Renal pelvis (tissue), 12 donors: ENCODE measurements at places on chromosomes 6 and 20. TPM values are rescaled to one million over a fixed set of nuclear protein-coding genes. Genes with fewer than 3 reads are reported as not detected.

DNA sequence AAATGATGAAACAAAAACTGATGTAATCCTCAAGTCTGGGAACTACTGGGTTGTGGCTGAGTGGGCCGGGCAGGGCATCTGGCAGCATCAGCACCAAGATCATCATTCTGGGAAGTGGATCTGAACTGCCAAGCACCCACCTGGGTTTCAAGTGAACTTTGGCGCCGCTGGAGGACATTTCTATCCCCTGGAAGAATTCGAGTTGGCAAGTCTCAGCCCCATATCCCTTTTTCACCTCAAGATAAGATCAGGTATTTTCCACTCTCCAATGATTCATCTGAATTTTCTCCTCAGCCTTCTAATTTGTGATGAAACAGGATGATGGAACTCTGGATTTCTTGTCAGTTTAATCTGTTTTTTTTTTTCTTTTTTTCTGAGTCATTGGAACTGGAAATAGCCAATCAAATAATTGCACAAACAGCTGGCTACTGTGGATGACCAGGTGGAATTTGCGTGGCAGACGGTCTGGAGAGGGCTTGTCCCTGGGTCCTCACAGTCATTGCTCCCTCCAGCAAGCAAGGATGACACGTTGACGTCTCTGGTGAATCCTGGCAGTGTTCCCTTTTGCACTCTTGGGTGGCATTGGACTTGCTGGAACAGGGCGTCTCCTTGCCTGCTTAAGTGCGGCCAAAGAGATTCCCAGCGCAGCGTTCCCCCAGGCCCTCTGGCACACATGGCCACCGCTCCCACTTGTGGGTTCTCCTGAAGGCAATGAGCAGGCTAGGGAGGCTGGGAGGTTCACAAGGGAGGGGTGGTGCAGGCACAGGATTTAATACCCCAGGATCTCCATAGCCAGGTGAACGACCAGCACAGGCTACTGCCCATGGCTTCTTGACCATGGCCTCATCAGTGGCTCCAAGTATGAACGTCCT lies 80.4 kb downstream of the DHX35 start:
- no peak for DNase-seq

DNA sequence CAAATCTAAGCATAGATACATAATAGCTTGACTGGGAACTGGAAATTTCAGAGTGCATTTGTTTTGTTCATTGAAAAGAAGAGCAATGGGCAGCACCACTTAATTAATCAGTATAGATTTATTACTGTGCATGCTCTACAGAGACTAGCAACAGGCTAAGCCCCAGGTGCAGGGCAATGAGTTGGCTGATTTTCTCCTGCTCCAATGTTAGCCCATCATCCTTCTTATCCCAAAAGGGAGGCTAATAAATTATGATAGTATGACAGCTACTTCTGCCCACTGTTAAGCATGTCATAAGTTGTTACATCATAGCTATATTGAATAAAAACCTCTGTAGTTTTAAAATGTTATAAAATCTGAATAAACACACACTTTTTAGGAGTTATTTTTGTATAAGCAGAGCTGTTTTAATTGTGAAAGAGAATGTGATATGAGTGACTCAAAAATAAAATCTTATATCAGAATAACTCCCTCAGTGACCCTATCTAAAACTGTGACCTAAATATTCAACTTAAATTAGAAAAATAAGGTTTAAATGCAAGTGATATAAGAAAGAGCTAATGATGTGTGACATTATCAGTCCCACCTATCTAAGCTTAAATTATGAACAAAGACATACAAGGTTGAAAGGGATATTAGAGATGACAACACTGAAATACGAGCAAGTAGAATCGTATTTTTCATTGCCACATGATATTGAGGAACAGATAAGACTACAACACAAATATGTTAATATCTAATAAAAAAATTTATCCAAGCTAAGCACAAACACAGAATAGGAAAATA lies 967.3 kb upstream of the ADGRB3 start:
- no peak for DNase-seq

- DNase-seq: peak; percentile 44
Observed at GRCh38 chr6:73452107-73452461, at the start of gene CGAS. Gene CGAS (minus strand): TSS chr6:73452297. CDS start chr6:73452181, 116 bp downstream.

RIPK1 gene
- 25.9 TPM for polyA plus RNA-seq

- DNase-seq: no peak
Observed at GRCh38 chr6:110214338-110214737, 34.1 kb downstream of the CDC40 start.

LY6G6C gene
- polyA plus RNA-seq: 0.28 TPM

DNA sequence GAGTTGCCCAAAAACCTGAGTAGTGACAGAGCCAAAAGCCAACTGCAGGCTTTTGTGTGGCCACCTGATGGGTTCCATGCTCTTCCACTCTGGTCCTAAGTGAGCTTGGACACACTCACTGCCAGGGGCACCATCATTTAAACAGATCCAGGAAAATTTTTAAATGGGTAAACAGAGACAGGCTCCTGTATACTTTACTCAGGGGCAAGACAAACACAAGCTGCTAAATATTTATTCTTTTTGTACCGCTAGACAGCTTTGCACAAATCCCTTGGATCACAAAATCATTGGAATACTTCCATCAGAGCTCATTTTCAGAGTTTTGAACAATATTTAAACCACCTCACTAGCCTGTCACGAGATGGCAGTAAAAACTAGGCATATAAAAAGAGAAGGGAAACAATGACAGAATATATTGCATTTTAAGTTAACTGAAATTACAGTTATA lies 31.4 kb downstream of the GCLC start:
- no peak for DNase-seq

DNA sequence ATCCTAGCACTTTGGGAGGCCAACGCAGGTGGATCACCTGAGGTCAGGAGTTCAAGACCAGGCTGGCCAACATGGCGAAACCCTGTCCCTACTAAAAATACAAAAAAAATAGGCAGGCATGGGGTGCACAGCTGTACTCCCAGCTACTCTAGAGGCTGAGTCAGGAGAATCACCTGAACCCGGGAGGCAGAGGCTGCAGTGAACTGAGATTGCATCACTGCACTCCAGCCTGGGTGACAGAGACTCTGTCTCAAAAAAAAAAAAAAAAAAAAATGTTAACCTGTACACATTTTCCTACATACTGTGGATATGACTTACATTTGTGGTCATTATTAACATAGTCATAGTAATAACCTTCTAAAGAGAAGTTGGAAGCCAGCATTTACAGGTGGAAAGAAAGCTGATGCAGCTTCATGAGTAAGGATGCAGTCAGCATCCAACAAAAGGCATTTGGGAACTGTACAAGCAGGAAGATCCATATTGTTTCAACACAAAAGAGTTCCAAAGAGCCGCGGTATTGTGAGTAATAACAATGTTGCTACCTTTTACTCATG lies 186.2 kb downstream of the GPX5 start:
- DNase-seq: no peak

DNA sequence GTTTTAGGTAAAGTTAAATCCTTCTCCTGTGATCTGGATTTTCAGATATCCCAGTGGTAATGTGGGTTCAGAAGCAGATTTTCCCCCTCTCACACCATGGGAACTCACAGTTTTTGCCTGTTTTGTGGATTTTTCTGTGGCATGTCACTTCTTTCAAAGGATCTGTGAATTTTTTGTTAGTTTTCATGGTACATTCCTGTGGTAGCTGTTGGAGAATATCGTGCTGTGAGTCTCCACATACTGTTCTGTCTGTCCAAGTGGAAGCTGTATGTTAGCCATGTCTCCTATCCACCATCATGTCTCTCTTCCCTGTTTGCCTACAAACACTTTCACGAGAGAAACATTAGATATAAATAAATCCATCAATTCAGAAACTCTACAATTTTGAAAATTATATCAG lies 378.7 kb upstream of the ADGRB3 start:
- no peak for DNase-seq

GJA10 gene
- not detected for polyA plus RNA-seq

GRCh38 chr20:61924858-61925554 lies 140.7 kb downstream of the TAF4 start:
- no peak for DNase-seq

DNA sequence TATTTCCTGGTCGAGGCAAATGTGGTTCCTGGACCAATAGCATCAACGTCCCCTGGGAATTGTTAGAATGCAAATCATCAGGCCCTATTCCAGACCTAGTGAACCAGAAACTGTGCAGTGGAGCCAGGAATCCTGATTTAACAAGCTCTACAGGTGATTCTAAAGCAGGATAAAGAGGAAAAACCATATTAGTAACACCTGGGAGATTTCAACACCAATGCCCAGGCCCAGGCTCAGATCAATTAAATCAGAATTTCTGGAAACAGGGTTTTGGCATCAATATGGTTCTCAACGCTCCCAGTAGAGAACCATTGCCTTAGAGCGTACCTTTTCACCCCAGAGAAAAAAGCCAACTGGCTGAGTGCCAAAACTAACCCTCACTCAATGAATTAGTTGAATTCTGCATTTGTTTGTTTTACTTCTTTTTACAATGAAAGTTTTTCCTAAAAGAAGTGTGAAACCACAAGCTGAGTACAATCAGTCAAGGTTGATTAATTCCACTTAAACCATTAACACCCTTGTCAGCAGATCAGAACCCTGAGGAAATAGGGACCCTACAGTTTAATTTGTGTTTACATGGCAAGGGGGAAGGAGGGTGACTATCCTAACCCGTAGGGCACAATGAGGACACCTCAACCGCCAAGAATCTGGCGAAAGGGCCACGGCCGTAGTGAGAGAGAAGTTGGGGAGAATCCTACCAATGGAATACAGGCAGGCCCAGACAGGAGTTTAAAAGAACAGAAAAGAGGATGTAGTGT lies 34.9 kb upstream of the LOC128125822 start:
- no peak for DNase-seq

CALHM5 gene
- 2.2 TPM for polyA plus RNA-seq

BPIFB3 gene
- polyA plus RNA-seq: not detected

DNA sequence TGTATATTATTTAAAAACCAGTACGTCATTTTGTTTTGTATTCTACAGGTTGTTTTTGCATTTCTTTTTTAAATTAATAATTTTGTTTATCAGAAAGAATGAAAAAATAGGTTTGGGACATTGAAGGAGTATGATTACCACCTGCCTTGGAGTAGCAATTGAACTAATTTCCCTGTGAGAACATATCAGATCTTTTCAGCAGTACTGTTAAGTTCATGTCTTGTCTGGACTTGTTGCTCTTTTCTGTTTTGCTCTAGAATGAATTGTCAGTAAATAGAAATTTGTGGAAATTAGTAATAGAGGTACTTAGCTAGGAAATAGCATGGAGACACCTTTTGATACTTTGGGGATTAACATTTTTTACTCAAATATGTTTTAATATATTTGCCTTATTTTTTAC lies 24.3 kb downstream of the HSF2 start:
- DNase-seq: no peak

BACH2 gene
- 11.0 TPM for polyA plus RNA-seq

GRCh38 chr6:7546020-7546369 lies 4.5 kb downstream of the DSP start:
- DNase-seq: no peak

DNA sequence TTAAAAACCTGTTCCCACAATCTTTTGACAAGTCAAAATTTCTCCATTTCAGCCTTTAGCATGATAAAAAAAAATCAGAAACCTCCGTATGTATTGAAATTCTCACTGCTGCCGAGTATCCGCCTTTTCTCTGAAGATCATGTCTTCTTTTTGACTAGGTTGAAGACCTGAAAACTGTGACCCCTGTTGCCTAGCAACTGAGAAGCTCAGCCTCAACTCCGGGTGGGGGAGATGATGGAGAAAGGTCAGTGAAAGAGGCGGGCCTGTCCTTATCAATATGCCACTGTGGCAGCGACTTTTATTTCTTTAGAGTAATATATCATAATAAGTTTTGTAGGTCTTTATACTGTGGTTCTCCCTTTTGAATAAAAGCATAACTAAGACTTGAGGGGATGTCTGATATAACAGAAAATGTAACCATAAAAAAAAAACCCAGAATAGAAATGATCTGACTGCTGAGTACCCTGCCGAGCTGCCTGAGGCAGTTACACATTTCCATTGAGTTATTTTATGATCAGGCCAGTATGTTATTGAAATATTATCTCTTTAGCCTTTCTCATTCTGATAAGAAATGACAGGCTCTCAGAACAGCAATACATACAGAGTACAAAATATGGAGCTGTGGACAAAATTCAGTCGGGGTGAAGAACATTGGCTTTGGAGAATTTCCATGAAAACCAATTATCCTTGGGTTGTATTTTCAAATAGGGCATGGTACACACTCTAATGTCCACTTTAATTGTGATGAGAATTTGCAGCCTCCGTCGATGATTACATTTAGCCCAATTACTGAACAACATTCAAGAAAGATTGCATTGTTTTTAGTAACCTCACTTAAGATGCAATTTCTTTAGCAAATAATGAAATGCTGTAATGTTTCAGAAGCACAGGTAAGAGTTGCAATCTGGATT lies 136.7 kb upstream of the EEF1E1 start:
- DNase-seq: no peak

- DNase-seq: no peak
Observed at GRCh38 chr20:38804682-38805501, 605 bp upstream of the PPP1R16B start.

GNAS-AS1 gene
- polyA plus RNA-seq: 1.3 TPM

DNA sequence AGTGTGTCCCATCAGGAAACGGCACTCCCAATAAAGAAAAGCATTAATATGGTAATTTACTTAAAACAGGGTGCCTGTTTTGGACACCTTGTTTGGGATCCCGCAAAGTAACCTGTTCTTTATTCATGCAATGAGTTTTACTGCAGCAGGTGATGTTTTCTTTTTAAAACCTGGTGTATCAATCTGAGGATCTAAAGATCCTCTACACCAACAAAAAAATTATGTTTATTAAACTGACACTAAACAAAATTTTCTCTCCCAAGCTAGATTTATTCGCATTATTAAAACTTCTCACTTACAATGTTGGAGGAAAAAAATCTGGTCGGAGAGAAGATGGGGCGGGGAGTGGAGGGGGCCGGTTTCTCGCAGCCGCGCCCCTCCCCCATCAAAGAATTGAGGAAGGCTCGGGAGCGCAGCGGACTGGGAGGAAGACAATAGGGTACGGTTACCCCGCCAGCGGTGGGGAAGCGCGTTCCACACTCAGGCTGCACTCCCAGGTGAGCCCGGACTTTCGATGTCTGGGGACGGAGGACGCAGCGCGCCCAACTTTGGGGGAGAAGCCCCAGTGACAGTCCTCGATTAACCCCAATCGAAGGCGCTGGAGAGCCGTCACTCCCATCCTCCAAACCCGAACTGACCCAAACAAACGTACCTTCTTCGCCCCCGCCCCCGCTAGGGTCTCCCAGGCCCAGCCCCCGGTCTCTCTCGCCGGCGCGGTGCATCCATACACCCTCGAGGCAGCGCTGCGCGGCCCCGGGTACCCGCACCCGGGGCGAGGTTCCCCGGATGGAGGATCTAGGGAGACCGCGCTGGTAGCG lies 1.3 kb downstream of the CD24 start:
- peak; percentile 37 for DNase-seq

MAP7 gene
- 41.5 TPM for polyA plus RNA-seq

PRR18 gene
- 0.30 TPM for polyA plus RNA-seq

GRCh38 chr6:10416863-10417641 lies 2.2 kb upstream of the TFAP2A start:
- no peak for DNase-seq

DNA sequence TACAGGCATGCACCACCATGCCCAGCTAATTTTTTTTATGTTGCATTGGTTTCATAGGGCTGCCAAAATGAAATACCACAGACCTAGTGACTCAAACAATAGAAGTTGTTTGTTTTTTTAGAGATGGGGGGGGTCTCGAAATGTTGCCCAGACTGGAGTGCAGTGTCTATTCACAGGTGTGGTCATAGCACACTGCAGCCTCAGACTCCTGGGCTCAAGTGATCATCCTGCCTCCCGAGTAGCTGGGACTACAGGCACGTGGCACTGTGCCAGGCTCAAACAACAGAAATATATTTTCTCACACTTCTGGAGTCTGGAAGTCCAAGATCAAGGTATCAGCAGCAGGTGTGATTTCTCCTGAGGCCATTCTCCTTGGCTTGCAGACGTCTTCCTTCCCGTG lies 6.6 kb upstream of the SLC16A10 start:
- DNase-seq: no peak
